ENCODE measurements at places on chromosomes 11 and 22. TPM values are rescaled to one million over a fixed set of nuclear protein-coding genes. Genes with fewer than 3 reads are reported as not detected.

DNA sequence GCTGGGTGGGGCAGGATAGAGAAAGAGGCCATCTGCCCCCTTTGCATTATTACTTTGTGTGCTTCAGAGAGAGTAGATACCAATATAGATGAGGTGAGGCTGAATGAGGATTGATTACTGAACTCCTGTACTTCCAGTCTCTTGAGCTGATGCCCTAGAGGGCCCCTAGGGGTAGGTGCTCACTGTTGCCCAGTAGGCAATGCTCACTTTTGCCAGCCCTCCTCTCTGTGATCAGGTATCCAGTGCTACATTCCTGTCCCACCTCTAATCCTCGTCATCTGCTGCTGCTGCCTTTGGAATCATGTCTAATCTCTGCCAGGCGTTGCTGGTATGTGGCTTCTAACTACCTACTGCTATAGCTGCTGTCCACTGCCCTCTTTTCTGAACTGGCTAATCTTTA is 57.2 kb downstream of the CCDC83 start:
- DNase-seq = no peak
- peaks cover 19% of the 10 kb centered on the region for H3K27me3 ChIP-seq
- H3K27ac ChIP-seq = no peak overlapping the region
- H3K36me3 ChIP-seq = no peaks in the 10 kb centered on the region
- H3K4me3 ChIP-seq = no peak overlapping the region

DNA sequence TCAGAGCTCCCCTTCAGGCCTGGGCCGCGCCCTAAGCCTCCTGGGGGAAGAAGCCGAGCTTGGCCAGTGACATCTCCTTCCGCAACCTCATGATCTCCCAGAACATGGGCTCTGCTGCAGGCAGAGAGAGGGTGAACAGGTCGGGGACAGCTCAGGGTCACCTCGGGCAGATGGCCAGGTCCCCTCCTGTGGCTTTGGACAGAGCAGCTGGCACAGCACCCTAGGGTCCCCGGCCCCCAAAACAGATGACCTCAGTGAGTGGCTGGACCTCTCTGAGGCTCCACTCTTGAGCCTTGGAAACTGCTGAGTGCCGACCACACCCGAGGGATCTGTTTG is 6.9 kb upstream of the FADS3 start:
- no peak for DNase-seq
- H3K27me3 ChIP-seq = peaks cover 1% of the 10 kb centered on the region
- H3K4me1 ChIP-seq = peaks cover 20% of the 10 kb centered on the region
- no peaks in the 10 kb centered on the region for H3K36me3 ChIP-seq

DNA sequence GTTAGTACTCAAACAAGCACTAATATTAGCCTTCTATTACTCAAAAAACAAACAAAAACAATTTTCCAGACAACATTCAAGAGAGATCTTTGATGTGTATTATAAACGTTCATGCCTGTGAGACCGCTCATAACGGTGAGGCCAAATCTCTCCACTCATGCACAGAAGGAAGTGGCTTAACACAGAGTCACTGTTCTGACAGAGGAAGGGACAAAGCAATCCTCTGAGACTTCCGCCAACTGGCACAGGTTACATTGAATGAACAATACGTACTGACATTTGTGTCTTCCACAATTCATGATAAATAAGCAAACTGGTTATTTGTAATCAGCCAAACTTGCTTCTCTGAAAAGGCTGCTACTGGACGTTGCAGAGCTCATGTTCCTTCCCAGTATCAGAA is 30.5 kb downstream of the CHKA start:
- no peaks in the 10 kb centered on the region for H3K4me1 ChIP-seq
- no peak overlapping the region for H3K4me3 ChIP-seq
- H3K27me3 ChIP-seq = no peaks in the 10 kb centered on the region
- DNase-seq = no peak

The OR51B2 gene
- total RNA-seq = not detected

DNA sequence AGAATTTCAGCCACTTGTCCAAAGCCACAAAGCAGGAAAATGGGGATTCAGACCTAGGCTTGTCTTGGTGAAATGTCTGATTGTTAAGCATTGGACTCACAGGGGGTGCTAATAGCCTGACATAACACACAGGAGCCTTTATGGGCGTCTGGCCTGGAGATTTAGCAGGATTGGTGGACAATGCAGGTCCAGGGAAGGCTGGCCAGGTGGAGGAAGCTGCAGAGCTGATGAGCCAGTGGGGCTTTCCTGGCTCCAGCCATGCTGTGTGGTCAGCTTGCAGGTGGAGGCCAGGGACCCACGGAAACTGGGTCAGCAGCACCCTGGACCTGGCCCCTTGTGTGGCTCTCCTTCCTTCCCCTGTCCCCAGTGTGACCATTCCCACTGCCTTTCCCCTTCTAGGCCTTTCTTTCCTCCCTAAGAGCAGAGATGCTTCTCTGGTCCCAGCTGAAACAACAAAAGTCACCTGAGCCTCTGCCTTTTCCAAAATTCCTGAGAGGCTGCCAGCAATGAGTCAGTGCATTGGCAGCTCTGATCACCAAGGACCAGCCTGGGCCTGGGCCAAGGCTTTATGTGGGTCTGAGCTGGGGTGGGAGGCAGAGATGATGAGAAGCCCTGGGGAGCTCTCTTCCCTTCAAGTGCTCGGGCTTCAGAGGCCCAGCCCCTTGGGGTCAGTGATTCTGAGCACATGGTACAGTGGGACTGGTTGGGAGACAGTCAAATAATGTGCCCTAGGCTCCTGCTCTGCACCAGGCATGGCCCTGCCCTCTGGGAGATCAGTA is 85.2 kb downstream of the CCDC81 start:
- H3K36me3 ChIP-seq = 0 out of 2 replicates have a peak, but pooled peaks cover 2% of the 10 kb centered on the region
- no peak overlapping the region for H3K4me3 ChIP-seq
- H3K4me1 ChIP-seq = peaks cover 39% of the 10 kb centered on the region

DNA sequence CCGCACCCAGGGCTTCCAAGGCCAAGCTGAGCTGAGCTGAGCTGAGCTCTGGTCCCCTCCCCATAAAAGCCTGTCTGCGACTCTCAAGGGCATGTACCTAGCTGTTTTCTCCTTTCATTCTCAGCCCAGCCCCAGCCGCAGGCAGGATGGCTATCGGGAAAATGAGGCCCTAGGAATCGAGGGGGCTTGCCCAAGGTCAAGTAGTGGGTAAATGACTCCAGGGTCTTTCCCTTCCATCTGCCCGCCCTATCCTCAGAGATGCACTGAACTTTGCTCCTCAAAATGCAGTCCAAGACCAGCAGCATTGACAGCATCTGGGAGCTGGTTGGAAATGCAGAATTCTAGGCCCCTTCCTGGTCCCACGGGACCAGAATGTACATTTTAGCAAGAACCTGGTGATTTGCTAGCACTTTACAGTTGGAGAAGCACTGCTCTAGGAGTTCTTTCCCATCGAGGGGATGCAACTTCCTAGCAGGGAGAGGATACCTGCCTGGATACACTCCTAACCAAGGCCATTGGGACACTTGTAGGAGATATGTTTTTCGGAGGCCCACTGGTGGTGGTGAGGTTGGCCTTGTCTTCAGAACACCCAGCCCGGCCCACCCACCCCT is 43.2 kb upstream of the ACCSL start:
- no peak for DNase-seq
- H3K4me1 ChIP-seq = peaks cover 16% of the 10 kb centered on the region
- H3K27ac ChIP-seq = no peak overlapping the region
- peaks cover 21% of the 10 kb centered on the region for H3K27me3 ChIP-seq
- H3K4me3 ChIP-seq = no peak overlapping the region

DNA sequence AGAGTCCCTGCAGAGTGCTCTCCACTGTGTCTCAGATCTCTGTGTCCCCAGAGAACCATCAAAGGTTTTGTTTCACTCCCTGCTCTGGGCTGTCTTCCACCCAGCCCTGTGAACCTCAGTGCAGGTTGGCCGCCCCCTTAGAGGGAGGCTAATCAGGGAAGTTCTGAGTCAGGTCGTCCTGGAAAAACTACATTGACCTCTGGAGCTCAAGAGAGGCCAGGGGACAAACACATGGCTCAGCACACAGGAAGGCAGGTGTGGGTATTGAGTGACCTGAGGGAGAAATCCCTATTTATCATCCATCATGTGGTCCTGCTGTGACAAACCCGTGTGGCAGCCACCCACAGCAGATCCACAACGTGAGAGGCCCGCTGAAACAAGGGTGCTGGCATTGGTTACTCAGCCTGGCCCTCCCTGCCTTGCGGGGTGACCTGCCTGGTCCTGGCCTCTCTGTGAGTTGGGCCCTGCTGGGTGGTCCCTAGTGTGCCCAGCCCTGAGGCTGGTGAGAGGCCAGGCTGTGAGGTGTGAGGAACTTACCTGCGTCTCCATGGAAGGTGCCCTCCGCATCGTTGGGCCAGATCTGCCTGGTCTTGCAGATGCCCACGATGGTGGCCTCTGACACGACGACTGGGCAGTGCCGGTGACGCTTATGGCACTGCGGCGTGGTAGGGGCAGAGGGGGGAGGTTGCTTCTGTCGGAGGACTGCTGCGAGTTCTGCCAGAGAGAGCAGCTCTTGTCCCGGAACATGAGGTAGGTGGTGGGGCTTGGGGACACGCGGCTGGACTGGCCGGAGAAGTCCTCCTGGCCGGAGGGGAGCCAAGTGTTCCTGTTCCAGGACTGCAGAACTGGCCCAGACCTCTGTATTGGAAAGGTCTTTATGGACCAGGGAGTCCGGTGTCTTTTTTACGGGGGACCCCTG is 669 bp upstream of the BCR start:
- H3K4me1 ChIP-seq = peaks cover 44% of the 10 kb centered on the region
- H3K4me3 ChIP-seq = peak overlapping the region; percentile 80
- no peak for DNase-seq
- peaks cover 5% of the 10 kb centered on the region for H3K27me3 ChIP-seq

DNA sequence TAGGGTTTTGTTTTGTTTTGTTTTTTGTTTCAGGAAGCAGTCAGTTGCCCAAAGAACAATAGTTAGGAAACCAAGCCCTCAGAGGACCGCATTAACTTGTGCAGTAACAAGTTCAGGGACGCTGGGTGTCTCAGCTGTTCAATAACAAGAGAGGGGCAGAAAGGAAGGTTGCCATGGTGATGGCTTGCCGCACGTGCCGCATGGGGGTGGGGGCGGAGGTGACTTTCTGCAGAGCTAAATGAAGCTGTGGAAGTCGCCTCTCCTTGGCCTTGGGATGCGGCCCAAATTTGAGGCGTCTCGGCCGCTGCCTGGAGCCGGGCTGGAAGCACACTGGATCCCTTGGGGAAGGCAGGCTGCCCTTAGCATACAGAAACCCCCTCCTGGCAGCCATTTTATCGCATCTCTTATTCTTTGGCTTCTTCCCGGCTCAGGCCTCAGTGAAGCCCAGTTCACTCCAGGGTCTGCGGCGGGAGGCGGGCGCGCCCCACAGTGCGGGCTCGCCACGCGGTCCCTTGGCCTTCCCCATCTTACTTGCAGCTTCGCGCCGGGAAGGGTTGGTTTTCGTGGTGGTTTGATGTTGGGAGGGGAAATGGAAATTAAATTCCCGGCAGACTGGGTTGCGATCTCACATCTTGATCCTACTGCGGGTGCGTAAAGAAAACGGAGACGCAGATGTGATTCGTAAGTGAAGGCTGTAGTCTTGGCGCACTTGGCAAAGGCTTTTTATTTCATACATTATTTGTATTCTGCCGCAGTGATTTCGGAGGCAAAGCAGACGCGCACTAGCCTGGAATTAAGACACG is 94.3 kb downstream of the SLC17A6 start:
- H3K36me3 ChIP-seq = no peaks in the 10 kb centered on the region
- no peaks in the 10 kb centered on the region for H3K4me1 ChIP-seq
- no peaks in the 10 kb centered on the region for H3K27me3 ChIP-seq

- peak overlapping the region; percentile 39 for H3K27ac ChIP-seq
- peaks cover 17% of the 10 kb centered on the region for H3K36me3 ChIP-seq
- no peak overlapping the region for H3K4me3 ChIP-seq
- peaks cover 85% of the 10 kb centered on the region for H3K4me1 ChIP-seq
- DNase-seq = no peak
- peaks cover 25% of the 10 kb centered on the region for H3K27me3 ChIP-seq
Measured at GRCh38 chr11:57643802-57644201, 5.9 kb downstream of the YPEL4 start.

The ADAMTS15 gene
- 0.99 TPM for total RNA-seq

- no peaks in the 10 kb centered on the region for H3K36me3 ChIP-seq
- H3K4me3 ChIP-seq = no peak overlapping the region
- peaks cover 33% of the 10 kb centered on the region for H3K27me3 ChIP-seq
- no peak overlapping the region for H3K27ac ChIP-seq
- no peak for DNase-seq
Measured at GRCh38 chr11:125952973-125953372, 7.1 kb downstream of the VSIG10L2 start.

DNA sequence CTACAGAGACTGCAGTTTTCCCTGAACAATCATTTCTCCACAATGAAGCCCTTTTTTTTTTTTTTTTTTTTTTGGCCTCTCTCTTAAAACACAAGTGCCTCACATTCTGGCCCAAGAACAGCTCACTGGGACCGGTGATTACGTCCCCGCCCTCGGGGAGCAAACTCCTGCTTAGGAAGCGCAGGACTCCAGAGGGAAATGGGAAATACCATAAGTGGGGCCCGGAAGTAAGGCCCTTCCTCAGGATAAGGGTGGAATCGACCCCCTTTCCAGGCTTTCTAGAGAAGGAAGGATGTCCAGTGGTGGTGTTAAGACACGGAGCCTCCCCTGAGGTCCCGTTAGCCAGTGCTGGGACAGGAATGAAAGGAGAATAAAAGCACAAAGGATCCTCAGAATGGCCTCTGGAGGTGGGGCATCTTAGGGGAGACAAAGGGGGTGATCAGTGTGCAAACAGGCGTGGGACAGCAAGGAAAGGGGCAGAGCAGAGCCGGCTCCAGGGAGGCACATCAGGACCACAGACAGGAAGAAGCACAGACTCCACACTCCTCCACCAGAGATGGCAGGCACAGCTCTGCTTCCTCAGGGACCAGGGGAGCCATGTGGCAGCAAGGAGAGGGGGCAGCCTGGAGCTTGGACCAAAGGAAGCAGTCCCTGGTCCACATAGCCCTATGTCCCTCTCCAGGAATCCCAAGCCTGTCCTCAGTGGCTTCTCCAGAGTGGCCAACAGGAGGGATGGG is 61.3 kb downstream of the CHST1 start:
- no peaks in the 10 kb centered on the region for H3K4me1 ChIP-seq
- no peak overlapping the region for H3K27ac ChIP-seq

The TIGD3 gene
- not detected for total RNA-seq

DNA sequence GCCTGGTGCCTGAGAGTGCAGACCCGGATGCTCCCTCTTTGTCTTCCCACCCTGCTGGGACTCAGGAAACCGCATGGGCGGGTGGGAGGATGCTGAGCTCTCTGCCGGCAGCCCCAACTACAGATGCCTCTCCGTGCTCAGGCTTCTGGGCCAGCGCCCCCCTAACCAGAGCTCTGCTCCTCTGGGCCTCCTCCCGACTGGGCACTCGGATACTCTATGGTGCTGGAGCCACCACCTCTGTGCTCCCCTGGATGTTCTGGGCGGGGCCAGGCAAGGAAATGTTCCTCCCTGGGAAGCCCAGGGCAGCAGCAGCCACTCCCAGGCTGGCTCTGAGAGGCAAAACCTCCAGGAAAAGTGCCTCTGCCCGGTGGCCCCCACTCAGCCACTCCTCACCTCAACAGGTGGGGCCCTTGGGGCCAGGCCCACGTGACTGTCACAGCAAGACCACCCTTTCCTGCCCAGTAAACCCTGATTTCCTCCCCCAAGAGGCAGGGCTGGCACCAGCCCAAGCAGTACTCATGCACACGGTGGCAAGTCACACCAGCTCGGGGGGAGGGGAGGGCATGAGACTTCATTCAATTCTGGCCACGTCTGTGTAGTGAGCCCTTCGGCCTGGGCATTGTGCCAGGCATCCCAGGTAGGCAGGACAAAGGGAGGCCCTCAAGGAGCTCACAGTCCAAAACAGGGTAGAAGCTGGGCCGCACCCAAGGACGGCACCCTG is 54.7 kb upstream of the TCF20 start:
- no peak overlapping the region for H3K27ac ChIP-seq
- H3K4me1 ChIP-seq = 0 out of 2 replicates have a peak, but pooled peaks cover 2% of the 10 kb centered on the region
- DNase-seq = no peak
- H3K36me3 ChIP-seq = no peaks in the 10 kb centered on the region
- no peak overlapping the region for H3K4me3 ChIP-seq
